Substantia nigra (tissue), 51 donors: ENCODE measurements at places on chromosomes 7 and 10.

- DNase-seq, result no peak
Measured at GRCh38 chr10:19195698-19196097, 147.1 kb downstream of the MALRD1 start.

DNA sequence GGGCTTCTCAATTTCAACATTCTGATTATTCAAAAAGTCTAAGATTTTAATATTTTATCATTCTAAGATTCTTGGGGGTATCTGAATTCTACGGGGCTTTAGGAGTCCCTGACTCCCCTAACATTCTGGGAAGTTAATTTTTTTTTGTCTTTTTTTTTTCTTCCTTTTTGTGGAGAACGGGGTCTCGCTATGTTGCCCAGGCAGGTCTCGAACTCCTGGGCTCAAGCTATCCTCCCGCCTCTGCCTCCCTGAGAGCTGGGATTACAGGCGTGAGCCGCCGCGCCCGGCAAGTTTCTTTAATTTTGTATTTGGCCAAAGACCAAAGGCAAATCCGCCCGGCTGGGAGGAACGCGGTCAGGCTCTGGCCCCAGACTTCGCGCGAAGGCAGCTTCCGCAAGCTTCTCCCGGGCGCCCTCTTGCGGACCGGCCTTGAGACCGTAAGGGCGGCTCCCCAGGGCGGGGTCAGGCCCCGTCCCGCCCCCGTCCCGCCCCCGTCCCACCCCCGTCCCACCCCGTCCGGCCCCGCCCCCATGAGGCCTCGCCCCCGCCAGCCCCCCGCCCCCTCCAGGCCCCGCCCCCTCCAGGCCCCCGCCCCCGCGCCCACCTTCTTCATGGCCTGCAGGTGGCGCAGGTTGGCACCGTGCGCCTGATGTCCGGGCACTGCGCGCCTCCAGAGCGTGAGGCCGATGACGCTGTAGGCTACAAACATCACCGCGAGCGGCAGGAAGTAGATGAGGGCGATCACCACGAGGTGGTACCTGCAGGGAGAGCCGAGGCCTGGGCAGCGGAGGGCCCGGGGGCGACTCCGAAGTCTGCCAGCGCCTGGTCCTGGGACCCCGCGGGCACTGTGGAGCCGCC, 8.2 kb downstream of the TACR2 start:
- DNase-seq, result peak; percentile 88

DNA sequence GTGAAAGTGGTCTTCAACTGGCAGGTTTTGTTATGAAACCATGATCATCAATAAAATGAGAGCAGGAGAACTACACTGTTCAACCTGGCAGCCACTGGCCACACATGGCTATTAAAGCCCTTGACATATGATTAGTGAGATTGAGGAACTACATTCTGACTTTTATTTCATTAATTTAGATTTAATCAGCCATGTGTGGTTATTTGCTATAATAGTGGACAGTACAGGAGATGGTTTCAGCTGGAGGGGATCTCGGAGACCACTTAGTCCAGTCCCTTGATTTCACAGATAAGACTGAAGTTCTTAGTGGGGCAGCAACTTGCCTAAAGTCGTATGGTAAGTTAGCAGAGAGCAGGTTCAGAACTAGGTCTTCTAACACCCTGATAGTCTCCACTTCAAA, 111.7 kb upstream of the BMPER start:
- no peak for DNase-seq

DNA sequence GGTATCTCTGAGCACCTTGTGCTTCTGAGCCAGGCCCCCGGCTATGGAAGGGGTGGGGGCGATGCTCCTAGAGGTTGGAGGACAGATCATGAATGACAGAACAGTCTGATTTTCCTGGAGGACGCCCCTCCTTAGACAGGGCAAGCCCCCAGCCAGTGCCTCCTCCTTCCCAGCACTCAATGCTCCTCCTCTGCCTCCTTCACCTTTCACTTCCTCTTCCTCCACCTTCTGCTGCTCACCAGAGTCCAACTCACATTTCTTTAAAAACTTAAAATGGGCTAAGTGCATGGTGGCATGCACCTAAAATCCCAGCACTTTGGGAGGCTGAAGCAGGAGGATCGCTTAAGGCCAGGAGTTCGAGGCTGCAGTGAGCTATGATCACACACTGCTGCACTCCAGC, 71.1 kb upstream of the CUX1 start:
- no peak for DNase-seq

GRCh38 chr7:70730451-70731110, 401.4 kb upstream of the GALNT17 start:
- no peak for DNase-seq

- DNase-seq, result no peak
Measured at GRCh38 chr10:127524908-127525665, 24.0 kb upstream of the NPS start.

- DNase-seq, result no peak
Measured at GRCh38 chr10:77357611-77358310, 279.8 kb downstream of the KCNMA1 start.

GRCh38 chr10:119344381-119344780, 137.0 kb downstream of the GRK5 start:
- DNase-seq, result no peak

DNA sequence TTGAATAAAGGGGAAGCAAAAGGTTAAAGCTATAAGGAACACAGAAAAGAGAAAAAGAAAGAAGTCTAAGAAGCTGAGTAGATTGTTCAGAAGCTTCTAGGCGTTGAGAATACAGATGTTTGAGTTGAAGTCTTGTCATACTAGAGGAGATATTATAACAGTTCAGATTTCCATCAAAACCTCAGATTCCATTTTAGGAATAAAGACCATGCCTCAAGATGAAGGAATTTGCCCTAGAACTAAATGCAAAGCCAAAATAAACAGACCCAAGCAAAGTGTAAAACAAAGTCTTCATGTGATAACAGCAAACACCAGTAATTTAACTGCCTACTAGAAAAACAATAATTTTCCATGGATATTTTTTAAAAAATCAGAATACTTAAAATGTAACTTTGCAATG, 476.5 kb upstream of the POT1 start:
- DNase-seq, result no peak

DNA sequence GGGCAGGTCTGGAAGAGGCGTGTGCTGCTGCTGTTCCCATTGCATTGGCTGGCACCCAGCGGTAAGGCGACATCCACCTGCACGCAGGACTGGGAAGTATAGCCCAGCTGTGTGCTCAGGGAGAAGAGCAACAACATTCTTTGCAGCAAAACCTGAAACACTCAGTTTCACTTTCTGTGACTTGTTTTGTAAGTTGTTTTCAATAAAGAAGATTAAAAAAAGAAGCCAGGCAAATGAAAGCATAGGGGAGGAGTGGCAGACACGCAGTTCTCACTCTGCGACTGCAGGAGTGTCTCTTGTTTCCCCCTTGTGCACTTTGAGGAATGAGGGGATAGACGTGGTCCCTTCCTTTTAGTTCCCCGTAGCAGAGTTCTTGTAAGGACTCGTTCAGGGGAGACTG, 5.8 kb downstream of the FBH1 start:
- DNase-seq, result no peak

GRCh38 chr10:114479307-114479706, 75.0 kb upstream of the AFAP1L2 start:
- DNase-seq, result no peak

DNA sequence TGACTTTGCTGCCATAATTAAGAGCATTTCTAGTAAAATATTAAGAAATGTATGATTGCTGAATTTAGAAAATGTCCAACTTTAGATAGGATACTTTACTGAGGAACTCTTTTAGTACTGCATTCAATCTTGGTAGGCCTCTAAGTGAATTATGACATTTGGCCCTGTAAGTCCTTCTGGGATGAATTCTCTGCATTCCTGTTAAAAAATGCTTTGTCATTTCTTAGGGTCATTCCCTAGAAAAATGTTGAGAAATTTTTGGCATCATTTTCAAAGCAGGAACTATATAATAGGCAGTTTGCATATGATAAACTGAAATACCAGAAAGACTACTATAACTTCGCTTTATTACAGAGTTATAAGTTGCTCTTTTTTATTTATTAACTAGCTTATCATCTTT, 69.3 kb upstream of the PRR15 start:
- no peak for DNase-seq

DNA sequence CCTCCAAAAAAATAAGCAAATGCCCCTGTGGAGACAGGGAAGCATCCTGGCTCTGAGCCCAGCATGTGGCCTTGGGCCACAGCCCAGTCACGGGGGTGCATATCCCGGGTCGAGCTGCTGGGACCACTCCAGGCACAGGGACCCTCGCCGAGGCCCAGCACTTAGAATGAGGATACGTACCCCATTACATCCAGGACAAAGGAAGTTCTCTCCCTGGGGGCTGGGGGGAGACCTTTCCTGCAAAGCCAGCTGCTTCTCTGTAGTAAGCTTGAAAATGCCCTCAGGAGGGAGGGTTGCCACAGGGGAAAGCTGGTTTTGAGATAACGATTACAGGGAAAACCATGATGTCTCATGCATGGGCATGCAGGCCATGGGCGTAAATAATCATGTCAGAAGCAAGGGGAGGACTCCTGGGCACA, 75.5 kb downstream of the HIPK2 start:
- no peak for DNase-seq

DNA sequence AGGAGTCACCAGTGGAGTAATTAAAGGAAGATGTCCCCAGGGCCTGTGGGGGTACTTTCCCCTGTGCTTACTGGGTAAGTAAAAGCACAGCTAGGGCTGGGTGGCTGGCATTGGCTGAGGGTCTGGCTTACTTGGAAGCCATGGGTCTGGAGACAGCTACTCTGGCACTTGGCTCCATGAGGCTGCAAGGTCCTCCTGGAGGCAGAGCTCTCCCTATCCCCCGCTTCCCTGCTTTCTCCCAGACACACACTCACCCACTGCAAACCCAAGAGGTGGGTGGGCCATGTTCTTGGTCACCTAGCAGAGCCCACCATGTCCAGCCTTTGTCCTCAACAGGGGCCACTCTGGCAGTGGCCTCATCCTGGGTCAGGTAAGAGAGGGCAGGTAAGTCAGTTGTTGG, 13.3 kb downstream of the EMX2 start:
- DNase-seq, result no peak

GRCh38 chr10:36089790-36090440, 447.8 kb upstream of the FZD8 start:
- DNase-seq, result no peak

- no peak for DNase-seq
Measured at GRCh38 chr7:130883928-130884327, 149.9 kb upstream of the KLF14 start.

GRCh38 chr7:84469034-84469433, 274.4 kb upstream of the SEMA3A start:
- DNase-seq, result no peak
